ENCODE measurements at places on chromosomes 7 and 10.

- no peak for DNase-seq
Measured at GRCh38 chr10:11864727-11865126, 41.6 kb downstream of the PROSER2 start.

DNA sequence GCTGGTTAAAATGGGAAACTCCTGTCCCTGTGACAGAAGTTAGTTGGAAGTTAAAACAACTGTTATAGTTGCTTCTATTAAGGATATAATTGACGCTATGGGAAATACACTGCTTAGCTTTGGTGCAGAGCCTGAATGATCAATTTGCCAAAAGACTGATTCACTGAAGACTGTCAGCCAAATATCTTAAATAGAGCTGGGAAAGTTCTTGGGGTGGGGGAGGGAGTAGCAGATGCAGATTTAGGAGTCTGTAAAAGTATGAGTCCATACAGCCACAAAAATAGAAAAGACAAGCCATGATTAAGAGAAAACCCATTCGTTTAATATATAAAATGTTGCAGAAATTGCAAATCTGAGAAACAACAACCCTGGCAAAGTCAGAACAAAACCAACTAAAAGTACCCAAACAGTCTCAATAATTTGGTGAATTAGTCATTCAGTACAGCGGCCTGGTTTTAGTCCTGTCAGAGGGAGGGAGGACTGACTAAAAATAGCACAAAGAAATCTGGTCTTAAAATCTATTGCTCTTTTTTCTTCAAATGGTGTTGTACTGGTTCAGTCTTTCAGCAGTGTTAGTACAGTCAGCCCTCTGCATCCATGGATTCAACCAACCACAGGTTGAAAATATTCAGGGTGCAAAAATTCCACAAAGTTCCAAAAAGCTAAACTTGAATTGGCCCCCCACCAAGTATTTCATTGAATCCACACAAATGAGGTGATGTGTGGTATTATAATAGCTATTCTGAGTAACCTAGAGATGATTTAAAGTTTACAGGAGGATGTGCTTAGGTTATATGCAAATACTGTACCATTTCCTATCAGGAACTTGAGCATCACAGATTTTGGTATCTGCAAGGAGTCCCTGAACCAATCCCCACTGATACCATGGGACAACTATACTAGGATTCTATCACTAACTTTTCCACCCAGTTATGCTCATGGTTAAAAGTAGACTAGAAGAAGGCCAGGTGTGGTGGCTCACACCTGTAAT lies 30.0 kb downstream of the STK17A start:
- no peak for DNase-seq

- no peak for DNase-seq
Measured at GRCh38 chr10:100747456-100748230, 2.3 kb downstream of the PAX2 start.

DNA sequence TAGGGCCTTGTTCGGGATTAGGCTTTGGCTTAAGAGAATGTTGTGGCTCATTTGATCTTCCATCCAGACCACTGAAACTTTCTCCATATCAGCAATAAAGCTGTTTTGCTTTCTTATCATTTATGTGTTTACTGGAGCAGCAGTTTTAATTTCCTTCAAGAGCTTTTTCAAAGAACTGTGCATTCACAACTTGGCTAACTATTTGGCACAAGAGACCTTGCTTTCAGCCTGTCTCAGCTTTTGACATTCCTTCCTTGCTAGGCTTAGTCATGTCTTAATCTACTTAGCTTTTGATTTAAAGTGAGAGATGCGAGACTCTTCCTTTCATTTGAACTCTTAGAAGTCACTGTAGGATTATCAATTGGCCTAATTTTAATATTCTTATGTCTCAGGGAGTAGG lies 19.1 kb upstream of the AKR1B1 start:
- no peak for DNase-seq

- no peak for DNase-seq
Measured at GRCh38 chr10:7085147-7085912, 325.5 kb downstream of the SFMBT2 start.

GRCh38 chr7:99693427-99694200 lies 13.8 kb upstream of the CYP3A5 start:
- DNase-seq, result peak; percentile 57

DNA sequence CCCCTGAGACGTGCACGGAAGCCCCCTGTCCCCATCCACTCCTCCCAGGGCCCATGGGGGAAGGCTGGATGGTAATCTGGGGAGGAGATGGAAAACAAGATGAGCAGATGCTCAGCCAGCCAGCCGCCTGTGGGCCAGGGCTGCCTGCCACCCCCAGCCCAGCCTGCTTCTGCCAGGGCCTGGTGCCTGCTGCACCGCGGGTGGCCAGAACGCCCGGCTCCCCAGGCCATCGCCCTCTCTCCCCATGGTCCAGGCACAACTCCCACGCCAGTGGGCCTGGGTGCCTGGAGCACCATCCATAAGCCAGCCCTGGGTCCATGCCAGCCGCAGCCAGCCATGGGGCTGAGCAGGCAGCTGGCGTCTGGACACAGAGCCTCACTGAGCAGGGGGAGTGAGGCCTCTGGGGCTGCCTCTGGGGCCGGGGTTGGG lies 57.2 kb upstream of the ELN start:
- DNase-seq, result no peak

GRCh38 chr7:74606101-74606908 lies 51.2 kb upstream of the GTF2I start:
- DNase-seq, result no peak

- DNase-seq, result no peak
Measured at GRCh38 chr7:21580073-21580521, 37.3 kb downstream of the DNAH11 start.

DNA sequence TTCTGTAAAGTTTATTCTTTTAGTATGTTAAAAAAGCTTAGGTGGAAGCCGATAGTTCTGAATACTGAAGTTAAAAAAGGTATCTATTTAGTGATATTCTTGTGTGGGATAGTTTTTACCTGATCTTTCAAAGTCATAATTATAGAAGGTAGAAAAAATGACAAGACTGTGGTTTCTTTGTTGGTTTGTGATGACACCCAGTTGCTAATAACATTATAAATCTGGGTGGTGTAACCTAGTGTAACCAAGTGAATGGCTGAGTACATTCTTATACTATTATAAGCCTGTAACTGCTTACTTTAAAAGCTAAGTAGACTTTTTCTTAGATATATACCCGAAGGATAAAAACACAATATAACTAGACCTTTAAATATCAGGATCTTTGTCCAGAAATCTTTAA lies 2.3 kb downstream of the CDK13 start:
- peak; percentile 32 for DNase-seq

DNA sequence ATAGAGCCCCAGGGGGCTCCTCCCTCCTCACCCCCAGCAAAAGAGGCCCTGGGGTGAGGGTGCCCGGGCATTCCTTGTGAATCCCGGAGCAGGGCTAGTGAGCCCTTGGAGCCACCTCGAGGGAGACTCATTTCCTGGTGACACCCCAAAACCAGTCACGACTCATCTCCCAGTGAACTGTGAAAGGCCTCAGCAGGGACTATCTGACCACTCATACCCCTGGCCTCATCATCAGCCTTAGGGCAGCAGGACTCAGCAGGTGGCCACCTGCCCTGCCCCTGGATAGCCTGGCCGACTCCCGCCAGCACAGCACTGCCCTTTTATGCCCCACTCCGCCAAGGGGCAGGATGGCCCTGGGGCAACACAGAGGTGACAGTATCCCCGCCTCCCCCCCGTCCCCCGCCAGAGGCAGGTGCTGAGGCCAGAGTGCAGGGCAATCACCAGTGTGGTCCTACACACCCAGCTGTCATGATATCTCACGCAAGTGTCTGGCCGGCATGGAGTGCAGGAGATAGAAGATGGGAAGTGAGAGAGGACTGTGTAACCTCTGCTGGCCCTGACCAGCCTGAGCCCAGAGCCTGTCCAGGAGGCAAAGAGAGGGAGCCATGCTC lies 3.2 kb downstream of the SNCG start:
- no peak for DNase-seq

GRCh38 chr7:36408589-36408988 lies 18.9 kb downstream of the ANLN start:
- no peak for DNase-seq

- no peak for DNase-seq
Measured at GRCh38 chr10:132554991-132555647, 17.5 kb downstream of the INPP5A start.

DNA sequence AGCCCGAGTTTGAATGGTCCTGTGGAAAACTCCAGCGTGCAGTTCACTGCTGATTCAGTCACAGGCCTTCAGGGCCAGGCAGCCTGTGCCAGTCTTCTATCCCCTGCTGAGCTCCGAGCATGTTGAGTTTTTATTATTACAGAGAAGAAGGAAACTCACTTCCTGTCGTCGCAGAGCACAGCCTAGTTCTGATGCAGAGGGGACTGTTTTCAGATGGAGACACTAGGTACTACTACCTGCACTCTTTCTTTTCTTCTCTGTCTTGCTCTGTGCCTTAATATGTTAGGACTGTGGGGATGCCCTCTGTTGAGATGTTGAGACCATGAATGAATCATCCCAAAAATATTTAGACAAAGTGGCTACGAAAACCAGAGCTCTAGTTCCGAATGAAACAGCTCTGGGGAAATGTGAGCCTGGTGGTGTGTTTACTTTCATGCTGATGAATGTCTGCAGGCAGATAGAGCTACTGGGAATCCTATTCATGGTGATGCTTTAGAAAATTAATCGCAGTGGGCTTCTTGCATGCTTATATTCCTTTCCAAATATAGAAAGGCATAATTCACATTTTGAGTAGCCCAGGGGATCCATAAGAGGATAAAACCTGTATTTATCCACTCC lies 29.6 kb downstream of the CASP7 start:
- no peak for DNase-seq

GRCh38 chr7:133672866-133673265 lies 420.0 kb downstream of the EXOC4 start:
- DNase-seq, result no peak

DNA sequence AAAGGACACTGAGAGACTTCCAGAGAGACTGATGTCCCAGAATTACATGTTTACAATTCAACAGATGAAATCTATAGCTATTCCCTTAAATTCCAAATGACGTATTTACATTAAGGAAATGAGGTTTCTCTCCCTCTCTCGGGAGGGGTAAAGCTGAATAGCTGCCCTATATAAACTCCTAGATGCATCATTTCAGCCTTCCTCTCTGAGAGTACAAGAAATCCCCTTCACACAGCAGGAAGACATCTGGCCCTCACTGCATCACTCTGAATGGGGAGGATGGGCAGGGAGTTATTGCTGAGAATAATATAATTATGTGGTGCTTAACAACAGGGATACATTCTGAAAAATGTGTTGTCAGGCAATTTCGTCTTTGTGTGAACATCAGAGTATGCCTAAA lies 11.0 kb downstream of the POT1 start:
- DNase-seq, result no peak

DNA sequence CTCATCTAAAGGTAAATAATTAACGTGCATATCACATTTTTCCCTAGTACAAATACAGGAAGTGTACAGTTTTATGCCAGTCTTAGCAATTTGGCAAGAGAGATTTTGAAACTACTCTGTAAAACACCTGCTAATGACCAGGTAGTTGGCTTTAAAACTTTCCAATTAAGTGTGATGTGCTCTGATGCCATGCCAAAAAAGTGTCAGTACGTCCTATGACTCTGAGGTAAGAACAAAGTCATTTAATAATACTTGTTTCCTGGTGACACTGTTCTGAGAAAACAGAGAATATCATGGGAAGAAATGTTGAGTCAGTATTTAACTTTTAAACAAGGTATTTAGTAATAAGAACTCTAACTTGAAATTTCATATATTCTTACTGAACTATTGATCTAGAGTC lies 9.6 kb downstream of the PDZD8 start:
- peak; percentile 21 for DNase-seq

DNA sequence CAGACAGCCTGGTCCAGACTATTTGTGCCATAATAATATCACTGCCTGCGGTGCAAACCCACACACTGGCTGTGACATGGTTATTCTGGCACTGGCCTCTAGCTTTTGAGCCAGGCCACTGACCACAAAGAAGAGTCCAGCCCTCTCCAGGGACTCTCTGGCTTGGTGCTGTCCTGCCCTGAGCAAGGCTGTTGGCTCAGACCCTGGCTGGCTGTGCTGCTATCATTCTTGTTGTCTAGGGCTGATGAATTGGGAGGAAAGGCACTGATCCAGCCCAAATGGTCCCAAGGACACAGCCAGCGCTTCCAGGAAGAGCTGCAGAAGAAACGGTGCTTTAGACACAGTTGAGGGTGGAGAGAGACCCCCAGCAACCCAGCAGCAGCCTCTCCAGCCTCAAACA lies 80.8 kb downstream of the TMEM130 start:
- DNase-seq, result no peak

GRCh38 chr10:118234683-118235082 lies 107.4 kb downstream of the FAM204A start:
- no peak for DNase-seq

DNA sequence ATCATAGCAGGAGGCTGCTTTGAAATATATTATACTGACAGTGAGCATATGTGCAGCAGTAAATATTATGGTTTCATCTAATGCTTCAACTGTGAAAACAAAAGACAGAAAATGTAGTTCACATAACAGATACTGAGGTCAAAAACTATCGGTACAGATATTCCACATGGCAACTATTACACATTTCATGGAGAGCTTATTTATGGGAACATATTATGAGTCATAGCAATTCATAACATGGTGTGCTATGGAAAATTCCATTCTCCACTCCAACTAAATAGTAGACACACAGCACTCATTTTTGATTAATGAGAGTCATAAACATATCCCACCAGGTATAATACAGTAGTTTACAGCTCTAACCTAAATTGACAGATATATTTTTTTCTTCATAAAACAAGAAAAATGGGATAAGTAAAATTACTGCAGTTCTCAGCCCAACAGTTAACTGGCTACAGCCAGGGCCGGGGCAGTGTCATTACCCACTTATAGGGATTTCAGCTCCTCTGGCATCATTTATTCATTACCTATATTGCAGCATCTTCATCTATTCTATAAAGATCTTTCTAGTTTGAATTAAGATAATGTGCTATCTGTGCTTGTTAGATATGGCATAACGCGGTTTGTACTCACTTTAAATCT lies 475.6 kb upstream of the KLF6 start:
- no peak for DNase-seq

DNA sequence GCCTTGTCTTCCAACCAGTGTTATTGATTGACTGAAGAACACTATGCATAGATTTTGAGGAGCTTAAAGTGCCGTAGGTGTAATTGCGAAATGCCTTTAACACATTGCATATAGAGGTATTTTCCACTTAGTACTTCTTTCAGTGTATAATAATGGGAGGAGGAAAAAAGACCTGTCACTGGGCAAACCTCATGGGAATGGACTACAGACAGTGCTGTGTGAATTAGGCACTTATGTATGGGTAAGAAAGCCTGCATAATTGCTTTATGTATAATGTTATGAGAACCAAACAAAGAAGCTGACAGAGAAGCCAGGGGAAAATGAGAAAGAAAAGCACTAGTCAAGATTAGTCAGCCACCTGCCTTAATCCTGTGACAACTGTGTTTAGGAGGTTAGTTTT lies 12.4 kb upstream of the SCRN1 start:
- no peak for DNase-seq

DNA sequence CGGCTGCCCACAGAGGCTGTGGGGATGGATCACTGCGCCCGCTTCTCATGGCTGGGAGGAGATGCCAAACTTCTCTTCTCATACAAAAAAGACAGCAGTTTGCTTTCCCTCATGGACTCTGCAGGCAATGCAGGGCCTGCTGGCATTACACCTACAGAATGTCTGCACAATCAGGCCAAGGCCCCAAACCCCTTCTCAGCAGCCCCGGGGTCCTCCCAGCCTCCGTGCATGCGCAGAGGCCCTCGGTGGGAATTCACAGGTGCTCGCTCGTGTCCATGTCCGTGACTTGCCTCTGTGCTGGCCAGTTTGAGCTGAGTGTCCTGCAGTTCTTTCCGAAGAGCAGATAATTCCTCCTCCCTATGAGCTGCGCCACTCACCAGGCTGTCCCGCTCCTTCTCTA lies 63.6 kb downstream of the SPDYE5 start:
- DNase-seq, result no peak

- DNase-seq, result no peak
Measured at GRCh38 chr7:87013840-87014190, 45.6 kb downstream of the ELAPOR2 start.

Measured in hematopoietic multipotent progenitor cell treated with erythropoietin and hydrocortisone succinate and interleukin-3 and kit ligand, for 17 days (in vitro differentiated cells).